ENCODE measurements at places on chromosomes 4 and X. TPM values are rescaled to one million over a fixed set of nuclear protein-coding genes. Genes with fewer than 3 reads are reported as not detected.
A peak's percentile ranks its signal among the peaks of the same experiment; 100 is the strongest.

DNA sequence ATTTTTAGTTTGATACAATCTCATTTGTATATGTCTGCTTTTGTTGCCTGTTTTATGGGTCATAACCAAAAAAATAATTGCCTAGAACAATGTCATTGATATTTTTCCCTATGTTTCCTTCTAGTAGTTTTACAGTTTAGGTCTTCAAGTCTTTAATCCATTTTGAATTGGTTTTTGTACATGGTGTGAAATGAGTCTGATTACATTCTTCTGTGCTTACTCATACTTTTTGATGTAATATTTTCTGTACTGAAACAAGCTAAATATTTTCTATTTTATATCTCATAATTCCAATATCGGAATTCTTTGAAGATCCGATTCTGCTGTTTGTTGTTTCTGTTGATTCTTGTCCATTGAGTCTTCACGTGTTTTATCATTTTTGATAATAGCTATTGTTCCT is 10.6 kb downstream of the TMEM156 start:
- peaks cover 41% of the 10 kb centered on the region for H3K36me3 ChIP-seq
- peaks cover 2% of the 10 kb centered on the region for H3K4me1 ChIP-seq
- no peak overlapping the region for H3K4me3 ChIP-seq
- no peak for DNase-seq

DNA sequence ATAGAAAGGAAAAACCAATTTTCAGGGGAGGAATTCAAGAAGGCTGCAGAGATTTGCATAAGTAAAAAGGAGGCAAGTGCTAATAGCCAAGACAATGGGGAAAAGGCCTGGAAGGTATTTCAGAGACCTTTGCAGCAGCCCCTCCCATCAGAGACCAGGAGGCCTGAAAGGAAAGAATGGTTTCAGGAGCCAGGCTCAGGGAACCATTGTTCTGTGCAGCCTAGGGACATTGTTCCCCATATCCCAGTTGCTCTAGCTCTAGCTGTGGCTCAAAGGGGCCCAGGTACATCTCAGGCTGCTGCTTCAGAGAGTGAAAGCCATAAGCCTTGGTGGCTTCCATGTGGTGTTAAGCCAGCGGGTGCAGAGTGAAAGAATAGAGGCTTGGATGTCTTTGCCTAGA is 24.0 kb downstream of the NAP1L3 start:
- H3K4me1 ChIP-seq: no peaks in the 10 kb centered on the region
- no peak overlapping the region for H3K4me3 ChIP-seq
- no peaks in the 10 kb centered on the region for H3K36me3 ChIP-seq
- no peaks in the 10 kb centered on the region for H3K27me3 ChIP-seq

- no peak overlapping the region for H3K4me3 ChIP-seq
- no peak overlapping the region for H3K27ac ChIP-seq
- H3K36me3 ChIP-seq: no peaks in the 10 kb centered on the region
- DNase-seq: no peak
- peaks cover 2% of the 10 kb centered on the region for H3K4me1 ChIP-seq
Observed at GRCh38 chr4:169167957-169168858, 102.5 kb downstream of the SH3RF1 start.

- H3K36me3 ChIP-seq: no peaks in the 10 kb centered on the region
- DNase-seq: no peak
- H3K4me3 ChIP-seq: no peak overlapping the region
- no peaks in the 10 kb centered on the region for H3K27me3 ChIP-seq
Observed at GRCh38 chr4:101921370-101921769, 130.8 kb downstream of the BANK1 start.

- no peaks in the 10 kb centered on the region for H3K4me1 ChIP-seq
- no peak for DNase-seq
- no peaks in the 10 kb centered on the region for H3K27me3 ChIP-seq
Observed at GRCh38 chr4:106628586-106629267, 260.1 kb upstream of the GIMD1 start.

- H3K4me1 ChIP-seq: no peaks in the 10 kb centered on the region
- H3K4me3 ChIP-seq: no peak overlapping the region
- DNase-seq: no peak
- H3K27me3 ChIP-seq: peaks cover 10% of the 10 kb centered on the region
- H3K36me3 ChIP-seq: no peaks in the 10 kb centered on the region
- no peak overlapping the region for H3K27ac ChIP-seq
Observed at GRCh38 chr4:145681956-145682355, 2.0 kb downstream of the C4orf51 start.

- peaks cover 9% of the 10 kb centered on the region for H3K36me3 ChIP-seq
- DNase-seq: no peak
- peak overlapping the region; percentile 82 for H3K4me3 ChIP-seq
- H3K27me3 ChIP-seq: no peaks in the 10 kb centered on the region
Observed at GRCh38 chrX:40736170-40736505, 796 bp upstream of the MED14 start.

- H3K36me3 ChIP-seq: no peaks in the 10 kb centered on the region
- no peak overlapping the region for H3K27ac ChIP-seq
- DNase-seq: no peak
- H3K4me3 ChIP-seq: no peak overlapping the region
- peaks cover 45% of the 10 kb centered on the region for H3K27me3 ChIP-seq
Observed at GRCh38 chr4:121991968-121992367, 40.1 kb upstream of the TRPC3 start.

- H3K4me1 ChIP-seq: no peaks in the 10 kb centered on the region
- no peak for DNase-seq
- H3K36me3 ChIP-seq: peaks cover 7% of the 10 kb centered on the region
- no peak overlapping the region for H3K4me3 ChIP-seq
Observed at GRCh38 chrX:40671126-40671525, 23.8 kb upstream of the CXorf38 start.

GRCh38 chr4:87521757-87522374 is 7.3 kb downstream of the SPARCL1 start:
- H3K4me1 ChIP-seq: no peaks in the 10 kb centered on the region
- no peak overlapping the region for H3K27ac ChIP-seq
- H3K27me3 ChIP-seq: no peaks in the 10 kb centered on the region
- H3K4me3 ChIP-seq: no peak overlapping the region
- DNase-seq: no peak

GRCh38 chr4:99715286-99715685 is 57.7 kb upstream of the C4orf54 start:
- H3K4me1 ChIP-seq: peaks cover 5% of the 10 kb centered on the region
- no peak overlapping the region for H3K27ac ChIP-seq
- DNase-seq: no peak
- H3K27me3 ChIP-seq: peaks cover 18% of the 10 kb centered on the region
- H3K36me3 ChIP-seq: no peaks in the 10 kb centered on the region

Gene ZMAT1
- total RNA-seq: 2.7 TPM

GRCh38 chr4:75895744-75896314 is 6.4 kb downstream of the PPEF2 start:
- no peak for DNase-seq
- no peaks in the 10 kb centered on the region for H3K27me3 ChIP-seq
- H3K36me3 ChIP-seq: no peaks in the 10 kb centered on the region

- no peak for DNase-seq
- H3K27ac ChIP-seq: no peak overlapping the region
- H3K4me1 ChIP-seq: no peaks in the 10 kb centered on the region
- peaks cover 6% of the 10 kb centered on the region for H3K27me3 ChIP-seq
- H3K36me3 ChIP-seq: no peaks in the 10 kb centered on the region
Observed at GRCh38 chr4:79467246-79467932, 59.4 kb upstream of the GK2 start.

- H3K27me3 ChIP-seq: no peaks in the 10 kb centered on the region
- H3K27ac ChIP-seq: no peak overlapping the region
- no peaks in the 10 kb centered on the region for H3K36me3 ChIP-seq
Observed at GRCh38 chr4:133584714-133585113, 435.6 kb downstream of the PCDH10 start.

GRCh38 chr4:38523524-38524448 is 140.2 kb upstream of the KLF3 start:
- H3K4me1 ChIP-seq: peaks cover 14% of the 10 kb centered on the region
- peaks cover 14% of the 10 kb centered on the region for H3K36me3 ChIP-seq
- no peak overlapping the region for H3K27ac ChIP-seq
- no peak overlapping the region for H3K4me3 ChIP-seq
- H3K27me3 ChIP-seq: no peaks in the 10 kb centered on the region

- no peaks in the 10 kb centered on the region for H3K36me3 ChIP-seq
- H3K27me3 ChIP-seq: no peaks in the 10 kb centered on the region
- no peak for DNase-seq
- no peaks in the 10 kb centered on the region for H3K4me1 ChIP-seq
- no peak overlapping the region for H3K27ac ChIP-seq
Observed at GRCh38 chrX:44183329-44183728, 160.1 kb downstream of the EFHC2 start.

DNA sequence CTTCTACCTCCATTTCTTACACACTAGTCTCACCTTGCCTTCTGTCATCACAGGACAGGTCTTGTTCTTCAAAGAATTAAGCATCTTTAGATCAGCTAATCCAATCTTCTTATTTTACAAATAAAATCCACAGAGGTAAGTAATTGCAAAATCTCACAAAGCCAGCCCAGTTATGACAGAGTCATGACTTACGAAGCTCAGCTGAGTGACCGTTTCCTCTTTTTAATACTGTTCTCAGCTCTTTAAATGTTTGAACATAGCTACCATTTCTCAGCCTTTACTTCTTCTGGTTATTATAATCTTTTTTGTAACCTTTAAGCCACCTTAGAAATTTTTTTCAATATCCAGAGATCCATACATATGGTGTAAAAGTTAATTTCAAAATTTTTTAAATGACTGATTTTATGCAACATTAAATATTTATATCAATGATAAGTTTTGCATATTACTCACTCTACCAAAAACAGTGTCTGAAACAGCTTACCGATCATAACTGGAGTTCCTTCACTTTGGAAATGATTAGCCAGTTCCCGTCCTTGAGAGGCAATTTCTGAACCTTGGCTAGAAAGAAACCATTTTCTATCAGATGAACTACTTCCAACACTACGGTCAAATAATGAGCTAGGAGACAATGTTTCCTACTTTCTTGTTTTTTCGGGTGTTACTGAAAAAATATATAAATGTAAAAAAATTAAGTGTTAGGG is 8.8 kb downstream of the ANKRD37 start:
- no peak for DNase-seq
- no peak overlapping the region for H3K4me3 ChIP-seq
- H3K4me1 ChIP-seq: no peaks in the 10 kb centered on the region
- H3K36me3 ChIP-seq: peaks cover 14% of the 10 kb centered on the region

DNA sequence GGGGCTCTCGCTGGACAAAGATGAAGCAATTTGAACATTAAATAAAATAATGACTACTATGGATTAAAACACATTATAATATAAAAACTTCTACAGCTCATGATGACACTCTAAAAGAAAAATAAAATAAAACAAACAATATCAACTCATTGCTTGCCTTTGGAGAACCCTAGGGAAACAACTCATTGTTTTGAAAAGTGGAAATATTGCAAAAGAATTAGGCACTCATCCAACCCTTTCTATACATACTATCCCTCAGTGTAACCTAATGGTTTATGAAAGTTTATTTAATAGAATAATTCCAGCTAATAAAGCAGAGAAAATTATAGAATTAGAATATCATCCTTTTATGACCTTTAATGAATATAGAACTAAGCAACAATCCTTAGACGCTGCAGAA is 718 bp downstream of the RAB40A start:
- no peak overlapping the region for H3K4me3 ChIP-seq
- H3K4me1 ChIP-seq: no peaks in the 10 kb centered on the region
- H3K27me3 ChIP-seq: no peaks in the 10 kb centered on the region
- H3K27ac ChIP-seq: no peak overlapping the region

Gene ATP8A1
- total RNA-seq: 23.8 TPM

DNA sequence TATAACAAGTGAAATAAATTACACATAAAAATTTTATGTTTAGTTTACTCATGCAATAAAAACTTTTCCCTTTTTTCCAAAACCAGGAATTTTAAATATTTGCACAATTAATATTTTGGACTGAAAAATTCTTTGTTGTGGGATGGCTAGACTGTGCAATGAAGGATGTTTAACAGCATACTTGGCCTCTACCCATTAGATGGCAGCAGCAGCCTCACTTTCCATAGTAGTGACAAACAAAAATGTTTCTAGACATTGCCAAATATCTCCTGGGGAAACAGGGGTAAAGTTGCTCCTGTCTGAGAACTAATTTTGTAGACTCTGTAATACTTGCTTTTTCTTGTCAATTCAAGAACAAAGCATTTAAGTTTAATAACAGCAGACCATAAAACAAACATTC is 49.8 kb downstream of the SCLT1 start:
- DNase-seq: no peak
- H3K27me3 ChIP-seq: no peaks in the 10 kb centered on the region
- no peak overlapping the region for H3K27ac ChIP-seq
- H3K4me3 ChIP-seq: no peak overlapping the region
- H3K36me3 ChIP-seq: peaks cover 8% of the 10 kb centered on the region

Gene RTL9
- not detected for total RNA-seq

GRCh38 chr4:92265798-92266197 is 38.0 kb upstream of the GRID2 start:
- no peaks in the 10 kb centered on the region for H3K4me1 ChIP-seq
- no peaks in the 10 kb centered on the region for H3K27me3 ChIP-seq
- H3K4me3 ChIP-seq: no peak overlapping the region
- no peaks in the 10 kb centered on the region for H3K36me3 ChIP-seq
- no peak for DNase-seq
- H3K27ac ChIP-seq: no peak overlapping the region

GRCh38 chr4:150765216-150765615 is 183.3 kb downstream of the MAB21L2 start:
- peaks cover 11% of the 10 kb centered on the region for H3K4me1 ChIP-seq
- no peak for DNase-seq
- H3K36me3 ChIP-seq: peaks cover 33% of the 10 kb centered on the region
- H3K27ac ChIP-seq: no peak overlapping the region
- H3K4me3 ChIP-seq: no peak overlapping the region
- H3K27me3 ChIP-seq: no peaks in the 10 kb centered on the region

DNA sequence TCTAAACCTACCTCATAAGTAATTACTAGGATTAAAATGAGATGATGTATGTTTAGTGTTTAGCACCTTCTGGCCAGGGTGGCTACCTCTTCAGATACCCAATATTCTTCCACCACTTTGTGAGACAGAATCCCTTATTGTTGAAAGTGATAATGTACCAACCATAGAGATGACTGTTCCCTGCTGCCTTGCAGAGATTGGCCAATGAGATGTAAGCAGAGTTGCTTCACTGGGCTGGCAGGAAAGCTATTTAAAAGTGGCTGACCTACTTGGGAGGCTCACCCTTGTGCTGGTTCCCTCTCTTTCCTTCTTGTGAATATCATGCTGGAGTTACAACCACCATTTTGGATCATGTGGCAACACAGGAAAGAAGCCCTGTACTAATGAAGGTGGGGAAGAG is 58.9 kb downstream of the TMEM154 start:
- no peak overlapping the region for H3K4me3 ChIP-seq
- H3K4me1 ChIP-seq: no peaks in the 10 kb centered on the region
- H3K36me3 ChIP-seq: no peaks in the 10 kb centered on the region

- no peak overlapping the region for H3K27ac ChIP-seq
- peaks cover 2% of the 10 kb centered on the region for H3K4me1 ChIP-seq
- H3K27me3 ChIP-seq: peaks cover 21% of the 10 kb centered on the region
- no peak for DNase-seq
- no peak overlapping the region for H3K4me3 ChIP-seq
Observed at GRCh38 chr4:114811564-114812301, 213.1 kb downstream of the UGT8 start.

- H3K27ac ChIP-seq: no peak overlapping the region
- H3K4me3 ChIP-seq: no peak overlapping the region
- H3K36me3 ChIP-seq: peaks cover 4% of the 10 kb centered on the region
- no peaks in the 10 kb centered on the region for H3K27me3 ChIP-seq
- DNase-seq: no peak
Observed at GRCh38 chr4:17854036-17854435, 43.3 kb downstream of the NCAPG start.
